ENCODE measurements at places on chromosomes 11 and 22. TPM values are rescaled to one million over a fixed set of nuclear protein-coding genes. Genes with fewer than 3 reads are reported as not detected.

The PDGFD gene
- total RNA-seq = 11.0 TPM

The CBX6 gene
- 17.2 TPM for total RNA-seq

The KCNJ5 gene
- total RNA-seq = 0.16 TPM

The GSTT2B gene
- total RNA-seq = 1.3 TPM

The OR52H1 gene
- total RNA-seq = 0.38 TPM

The KIAA1671 gene
- total RNA-seq = 35.9 TPM

The CD6 gene
- total RNA-seq = under 0.01 TPM

The ZNF280B gene
- 0.88 TPM for total RNA-seq

The CNTN5 gene
- total RNA-seq = not detected

The RIMBP3C gene
- not detected for total RNA-seq

The SCGB1D1 gene
- not detected for total RNA-seq
